ENCODE measurements at places on chromosomes 11 and 22. TPM values are rescaled to one million over a fixed set of nuclear protein-coding genes. Genes with fewer than 3 reads are reported as not detected.

DNA sequence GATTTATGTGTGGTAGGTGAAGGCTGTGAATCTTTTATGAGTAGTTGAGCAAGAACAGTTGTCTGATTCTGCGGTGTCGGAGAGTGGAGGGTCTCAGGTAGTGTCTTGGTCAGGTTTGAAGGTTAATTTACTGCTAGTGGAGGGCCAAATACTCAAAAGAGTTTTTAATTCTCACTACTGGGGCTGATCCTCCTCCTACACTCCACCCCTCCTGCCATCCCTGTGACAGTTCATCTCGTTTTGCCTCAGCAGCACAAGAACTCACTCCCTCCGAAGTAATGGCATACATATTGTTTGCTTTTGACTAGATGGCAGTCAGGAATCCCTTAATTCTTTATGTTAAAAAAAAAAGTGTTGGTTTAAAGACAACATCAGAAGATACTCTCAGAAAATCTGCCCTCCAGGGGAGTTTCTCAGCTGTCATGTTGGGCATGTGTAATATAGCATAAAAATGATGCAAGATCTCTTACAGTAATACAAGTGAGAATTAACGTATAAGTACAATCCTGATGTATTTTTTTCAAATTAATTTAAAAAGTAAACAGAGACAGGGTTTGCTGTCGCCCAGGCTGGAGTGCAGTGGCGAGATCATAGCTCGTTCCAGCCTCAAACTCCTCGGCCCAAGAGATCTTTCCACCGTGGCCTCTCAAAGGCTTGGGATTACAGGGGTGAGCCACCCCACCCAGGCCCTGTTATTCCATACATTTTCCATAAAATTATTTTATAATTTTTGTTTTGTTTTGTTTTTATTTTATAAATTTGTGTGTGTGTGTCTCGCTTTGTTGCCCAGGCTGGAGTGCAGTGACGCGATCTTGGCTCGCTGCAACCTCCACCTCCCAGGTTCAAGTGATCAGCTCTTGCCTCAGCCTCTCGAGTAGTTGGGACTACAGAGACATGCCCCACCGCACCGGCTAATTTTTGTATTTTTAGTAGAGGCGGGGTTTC, 1.3 kb downstream of the FAR1 start:
- DNase-seq, result no peak

DNA sequence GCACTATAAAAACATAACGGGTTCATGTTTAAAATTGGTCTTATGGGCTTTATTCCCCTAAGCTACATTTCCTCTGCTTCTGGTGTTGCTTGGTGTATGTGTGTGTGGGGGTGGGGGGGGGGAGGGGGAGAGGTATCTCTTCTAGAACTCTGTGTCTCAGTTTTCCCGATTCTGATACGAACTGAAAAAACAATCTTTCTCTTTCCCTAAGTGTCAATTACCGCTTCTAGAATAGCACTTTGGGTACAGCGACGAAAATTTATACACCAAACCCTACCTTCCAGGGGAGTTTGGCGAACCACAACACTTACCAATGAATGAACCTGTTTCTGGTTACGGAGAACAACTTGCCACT, 636 bp downstream of the NUP160 start:
- DNase-seq, result no peak

GRCh38 chr22:44847892-44848291, 95.5 kb downstream of the ARHGAP8 start:
- DNase-seq, result no peak

DNA sequence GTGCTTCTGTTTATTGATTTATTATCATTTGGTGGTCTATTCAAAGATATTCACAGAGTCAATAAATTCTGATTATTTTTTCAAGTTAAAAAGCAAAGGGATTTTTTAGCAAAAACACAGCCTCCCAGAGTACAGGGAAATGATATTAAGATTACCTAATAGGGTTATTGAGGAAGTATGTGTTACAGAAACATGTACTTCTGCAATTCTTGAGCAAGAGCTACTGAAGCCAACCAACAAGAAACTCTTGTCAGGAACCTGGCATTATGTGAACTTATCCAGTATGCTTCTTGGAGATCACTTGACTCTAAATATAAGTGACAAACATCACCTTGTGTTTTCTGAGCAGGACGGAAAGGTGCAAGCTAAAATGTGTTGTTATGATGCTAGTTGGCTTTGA, 42.0 kb upstream of the CARD18 start:
- DNase-seq, result no peak

Gene MIOX
- 1.5 TPM for total RNA-seq

Gene GAS2
- total RNA-seq, result 0.70 TPM
